Posterior vena cava (tissue), 2 donors: ENCODE measurements at places on chromosomes 16 and 17.
A peak's percentile ranks its signal among the peaks of the same experiment; 100 is the strongest.

DNA sequence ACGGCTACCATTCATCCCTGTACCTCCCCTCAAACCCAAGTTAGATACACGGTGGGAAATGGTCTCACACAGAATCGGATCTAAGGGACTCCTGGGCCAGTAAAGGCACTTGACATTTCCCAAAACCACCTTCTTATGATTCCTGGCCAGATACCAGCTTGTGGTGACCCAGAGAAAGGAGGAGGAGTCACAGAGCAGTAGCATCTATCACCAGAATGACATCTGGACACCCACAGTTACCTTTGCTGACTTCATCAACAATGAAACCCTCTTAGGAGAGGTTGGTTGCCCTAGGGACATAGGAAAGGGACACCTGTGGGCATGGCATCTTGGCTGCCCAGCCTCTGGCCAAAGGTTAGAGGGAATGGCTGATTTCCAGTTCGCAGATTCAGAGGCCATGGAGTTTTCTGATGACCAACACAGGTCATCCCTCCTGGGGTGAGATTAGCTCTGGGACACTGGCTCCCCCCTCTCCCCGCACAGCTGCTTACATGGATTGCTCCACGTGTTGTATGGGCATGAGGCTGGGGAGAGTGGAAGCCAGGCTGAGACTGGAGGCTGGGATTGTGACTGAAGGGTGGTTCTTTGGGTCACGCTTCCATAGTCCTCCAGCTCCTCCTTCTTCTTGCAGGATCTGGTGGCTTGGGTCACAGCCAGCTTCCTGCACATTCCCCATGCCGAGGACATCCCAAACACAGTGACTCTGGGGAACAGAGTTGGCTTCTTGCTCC, 1.4 kb upstream of the AOC3 start:
- DNase-seq, result no peak

- DNase-seq, result no peak
These were observed 320 bp downstream of the SPAG9 start for GRCh38 chr17:51120357-51120738.

- no peak for DNase-seq
These were observed 83.2 kb downstream of the SPECC1 start for GRCh38 chr17:20092261-20092867.

DNA sequence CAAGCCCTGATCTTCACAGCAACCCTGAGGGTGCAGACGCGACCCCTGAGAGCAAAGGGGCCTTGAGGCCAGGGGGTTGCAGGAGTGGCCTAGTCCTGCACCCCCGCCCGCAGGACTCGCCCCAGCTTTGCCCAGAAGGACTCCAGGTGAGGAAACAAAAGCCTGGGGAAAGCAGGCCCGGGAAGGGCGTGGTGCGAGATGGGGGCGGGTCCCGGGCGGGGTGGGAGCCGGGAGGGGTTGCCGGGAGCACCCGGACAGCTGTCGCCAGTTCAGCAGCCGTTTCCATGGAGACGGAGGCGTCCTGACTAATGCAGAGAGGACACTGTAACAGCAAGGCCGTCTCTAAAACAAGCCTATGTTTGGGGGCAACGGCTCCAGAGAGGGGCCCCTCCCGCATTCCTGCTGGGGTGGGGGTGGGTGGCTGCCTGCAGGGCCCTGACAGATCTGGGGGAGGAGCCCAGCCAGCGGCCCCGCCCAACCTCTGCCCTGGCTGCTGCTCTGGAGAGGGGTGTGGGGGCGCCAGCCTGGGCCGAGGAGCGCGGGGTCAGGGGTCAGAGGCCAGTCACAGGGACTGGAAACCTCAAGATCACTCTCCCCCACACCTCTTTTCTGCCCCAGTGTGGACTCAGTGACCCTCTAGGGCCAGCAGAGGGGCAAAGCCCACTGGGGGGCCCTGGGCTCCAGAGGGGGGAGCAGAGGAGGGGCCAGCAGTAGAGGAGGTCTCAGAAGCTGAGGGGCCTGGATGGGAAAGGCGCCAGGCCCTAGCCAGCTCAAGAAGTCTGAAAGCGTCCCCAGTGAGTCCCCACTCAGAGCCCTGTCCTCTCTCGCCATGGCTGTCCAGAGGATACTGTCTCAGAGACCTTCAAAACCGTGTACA, 3.1 kb upstream of the TPPP3 start:
- peak; percentile 95 for DNase-seq

DNA sequence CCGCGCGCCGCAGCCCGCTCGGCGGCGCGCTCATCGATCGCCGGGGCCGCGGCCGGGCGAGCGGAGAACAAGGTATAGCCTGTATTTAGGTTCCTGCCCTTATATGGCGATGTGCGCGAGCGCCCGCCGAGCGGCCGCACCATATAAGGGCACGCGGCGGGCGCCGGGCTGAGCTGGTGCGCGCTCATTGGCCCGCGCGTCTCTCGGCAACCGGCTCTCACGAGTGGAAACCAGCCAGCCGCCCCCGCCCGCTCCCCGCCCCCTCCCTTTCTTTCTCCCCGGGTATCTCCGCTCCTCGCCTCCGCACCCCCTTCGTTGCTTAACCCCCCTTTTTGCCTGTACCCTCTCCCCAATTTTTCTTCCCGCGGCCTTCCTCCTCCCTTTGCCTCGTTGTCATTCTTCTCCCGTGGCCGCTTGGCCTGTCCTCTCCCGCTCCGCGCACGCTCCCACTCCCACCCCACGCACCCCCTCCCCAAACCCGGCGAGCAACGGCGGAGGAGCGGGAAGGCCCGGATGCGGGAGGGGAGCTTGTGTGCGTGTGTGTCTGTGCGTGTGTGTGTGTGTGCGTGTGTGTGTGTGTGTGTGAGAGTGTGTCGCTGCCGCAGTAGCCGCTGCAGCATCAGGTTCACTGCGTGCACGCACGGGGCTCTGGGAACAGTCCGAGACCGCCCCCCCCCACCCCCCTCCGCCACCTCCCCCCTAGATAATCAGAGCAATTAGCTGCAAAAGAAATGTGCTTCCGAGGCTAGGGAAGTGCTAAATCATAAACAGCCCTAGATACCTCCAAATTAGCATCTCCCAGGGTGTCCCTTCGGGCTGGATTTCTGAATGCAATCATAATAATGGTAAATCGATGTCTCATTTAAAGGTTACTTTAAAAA, 13.5 kb upstream of the CBX8 start:
- DNase-seq, result peak; percentile 91

GRCh38 chr16:85512808-85513115, 100.4 kb upstream of the GSE1 start:
- DNase-seq, result no peak

- no peak for DNase-seq
These were observed 3.9 kb downstream of the GLIS2 start for GRCh38 chr16:4319454-4320421.

DNA sequence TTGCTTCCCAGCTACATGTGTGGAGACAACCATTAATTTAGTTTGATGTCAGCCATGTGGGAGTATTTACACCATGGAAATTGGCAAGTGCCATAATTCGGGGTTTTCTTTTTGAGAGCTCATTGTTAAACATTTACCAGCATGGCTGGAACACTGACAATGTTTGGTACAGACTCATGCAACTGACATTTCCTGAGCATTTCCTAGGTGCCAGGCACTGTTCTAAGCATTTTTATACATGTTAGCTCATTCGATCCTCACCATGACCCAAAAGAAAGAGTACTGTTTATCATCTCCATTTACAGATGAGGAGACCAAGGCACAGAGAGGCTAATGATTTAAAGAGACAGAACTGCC, 86.9 kb downstream of the FOXL1 start:
- DNase-seq, result no peak

GRCh38 chr17:75615301-75615700, 17.9 kb upstream of the SMIM5 start:
- no peak for DNase-seq

- DNase-seq, result no peak
These were observed 13.1 kb downstream of the SOST start for GRCh38 chr17:43745541-43745940.

- DNase-seq, result no peak
These were observed 2.2 kb upstream of the PLEKHH3 start for GRCh38 chr17:42678951-42679491.

DNA sequence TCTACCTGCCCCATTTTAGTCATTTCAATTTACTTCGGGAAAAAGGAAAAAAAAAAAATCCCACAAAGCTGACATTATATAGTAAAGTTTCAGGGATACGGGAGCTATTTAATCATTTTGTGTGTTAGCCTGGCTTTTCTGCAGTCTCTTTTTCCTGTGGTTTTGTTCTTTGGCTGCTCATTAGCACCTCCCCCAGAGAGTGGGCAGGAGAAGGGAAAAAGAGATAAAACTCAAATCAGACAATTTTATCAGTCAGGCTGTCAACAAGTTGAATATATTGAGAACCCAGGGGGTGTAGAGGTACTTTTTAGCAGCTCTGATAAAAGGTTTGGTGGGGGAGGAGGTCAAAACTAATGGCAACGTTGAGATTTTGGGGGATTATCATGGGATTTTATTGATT, 559.0 kb upstream of the PSMD7 start:
- no peak for DNase-seq

DNA sequence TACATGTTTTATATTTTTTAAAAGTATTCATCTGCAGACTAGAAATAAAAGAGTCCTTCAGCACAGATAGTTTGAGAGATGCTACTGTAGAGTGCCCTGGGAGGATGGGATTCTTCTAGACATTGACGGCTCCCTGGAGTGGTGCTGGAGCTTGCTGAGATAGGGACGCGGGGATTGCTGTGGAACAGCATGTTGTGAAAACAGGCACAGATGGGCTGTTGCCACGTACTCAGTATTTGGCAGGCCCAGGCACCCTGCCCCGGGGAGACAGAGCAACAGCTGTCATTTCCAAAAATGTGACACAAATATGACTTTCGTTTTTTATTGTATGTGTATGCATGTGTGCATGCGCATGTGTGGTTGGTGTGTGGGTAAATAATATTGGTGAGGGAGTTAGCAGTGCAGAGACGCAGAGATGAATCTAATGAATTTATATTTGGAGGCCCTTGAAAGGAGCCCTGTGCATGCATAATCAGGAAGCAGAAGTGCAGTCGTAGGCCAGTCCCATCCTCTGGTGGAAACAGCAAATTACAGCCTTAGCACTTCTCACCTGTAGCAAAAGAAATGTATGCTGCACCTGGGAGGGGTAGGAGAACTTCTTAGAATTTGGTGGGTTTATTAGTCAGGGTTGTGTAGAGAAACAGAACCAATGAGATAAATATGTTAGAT, 6.2 kb upstream of the ABCA8 start:
- no peak for DNase-seq

GRCh38 chr17:19010729-19011505, 6.4 kb upstream of the FAM83G start:
- DNase-seq, result no peak

DNA sequence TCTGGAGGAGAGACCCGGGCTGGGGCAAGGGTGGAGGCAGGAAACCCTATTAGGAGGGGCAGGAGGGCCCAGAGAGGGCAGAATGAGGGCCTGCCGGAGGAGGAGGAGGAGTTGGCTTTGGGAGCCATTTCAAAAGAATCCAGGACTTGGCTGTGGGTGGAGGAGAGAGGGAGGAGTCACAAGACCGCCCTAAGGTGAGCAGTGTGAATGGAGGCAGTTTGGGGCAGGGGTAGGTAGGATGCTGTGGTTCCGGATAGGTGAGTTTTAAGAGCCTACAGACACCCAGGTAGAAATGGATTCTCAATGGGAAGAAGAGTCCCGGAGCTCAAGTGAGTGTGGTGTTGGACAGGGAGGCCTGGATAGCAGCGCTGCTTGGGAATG, 80.3 kb downstream of the ARHGAP23 start:
- DNase-seq, result no peak

- no peak for DNase-seq
These were observed 115.8 kb upstream of the NOL11 start for GRCh38 chr17:67601897-67602296.

- no peak for DNase-seq
These were observed 35.4 kb downstream of the CDRT15 start for GRCh38 chr17:14201021-14201987.

GRCh38 chr16:3266873-3267537, 10.6 kb upstream of the MEFV start:
- no peak for DNase-seq

DNA sequence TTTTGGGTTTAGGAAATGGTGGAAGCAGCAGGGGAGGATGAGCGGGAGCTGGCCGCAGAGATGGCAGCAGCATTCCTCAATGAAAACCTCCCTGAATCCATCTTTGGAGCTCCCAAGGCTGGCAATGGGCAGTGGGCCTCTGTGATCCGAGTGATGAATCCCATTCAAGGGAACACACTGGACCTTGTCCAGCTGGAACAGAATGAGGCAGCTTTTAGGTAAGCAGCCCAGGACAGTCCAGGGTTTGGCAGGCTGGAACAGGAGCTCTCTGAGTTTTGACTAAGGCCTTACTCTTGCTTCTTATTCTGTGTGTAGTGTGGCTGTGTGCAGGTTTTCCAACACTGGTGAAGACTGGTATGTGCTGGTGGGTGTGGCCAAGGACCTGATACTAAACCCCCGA, 41.4 kb downstream of the SF3B3 start:
- DNase-seq, result no peak

DNA sequence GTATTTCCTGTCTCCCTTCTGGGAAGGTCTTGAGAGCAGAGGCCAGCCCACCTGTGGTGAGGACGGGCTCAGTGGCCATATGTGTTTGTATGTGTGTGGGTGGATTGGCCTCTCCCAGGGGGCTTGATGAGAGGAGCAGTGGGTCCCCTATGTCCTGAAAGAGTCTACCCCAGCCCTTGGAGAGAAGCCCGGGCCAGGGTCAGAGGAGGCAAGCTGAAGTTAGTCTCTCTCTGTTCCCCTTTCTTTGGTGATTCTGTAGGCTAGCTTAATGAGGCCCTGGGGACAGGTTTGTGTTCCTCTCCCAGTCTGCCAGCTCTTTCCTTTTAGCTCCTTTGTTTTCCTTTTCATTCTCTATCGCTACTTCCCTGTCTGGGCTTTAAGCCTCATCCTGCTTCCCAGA, 23.8 kb upstream of the NFATC3 start:
- no peak for DNase-seq

DNA sequence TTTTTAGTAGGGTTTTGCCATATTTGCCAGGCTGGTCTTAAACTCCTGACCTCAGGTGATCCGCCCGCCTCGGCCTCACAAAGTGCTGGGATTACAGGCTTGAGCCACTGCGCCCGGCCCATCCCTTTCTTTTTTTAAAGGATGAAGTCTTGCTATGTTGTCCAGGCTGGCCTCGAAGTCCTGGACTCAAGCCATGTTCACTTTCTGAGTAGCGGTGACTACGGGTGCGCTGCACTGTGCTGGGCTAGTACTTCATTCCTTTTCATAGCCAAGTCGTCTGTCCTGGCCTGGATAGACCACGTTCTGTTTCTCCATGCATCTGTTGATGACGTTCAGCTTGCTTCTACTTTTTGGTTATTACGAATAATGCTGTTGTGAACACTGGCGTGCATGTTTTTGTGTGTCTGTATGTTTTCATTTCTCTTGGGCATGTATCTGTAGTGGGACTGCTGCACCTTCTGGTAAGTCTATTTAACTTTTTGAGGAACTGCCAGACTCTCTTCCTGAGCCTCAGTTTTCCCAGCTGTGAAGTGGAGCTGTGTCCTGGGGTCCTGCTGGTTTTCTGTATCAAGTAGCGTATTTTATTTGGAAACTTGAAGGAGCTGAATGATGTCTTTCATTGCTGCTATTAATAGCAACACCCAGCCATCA, 40.0 kb upstream of the GSE1 start:
- no peak for DNase-seq
